ENCODE measurements at places on chromosomes 5 and 9.
A peak's percentile ranks its signal among the peaks of the same experiment; 100 is the strongest.

GRCh38 chr5:14738050-14738449, 73.5 kb downstream of the OTULIN start:
- no peak for DNase-seq

- no peak for DNase-seq
Observed at GRCh38 chr9:122065923-122066629, 27.0 kb downstream of the TTLL11 start.

DNA sequence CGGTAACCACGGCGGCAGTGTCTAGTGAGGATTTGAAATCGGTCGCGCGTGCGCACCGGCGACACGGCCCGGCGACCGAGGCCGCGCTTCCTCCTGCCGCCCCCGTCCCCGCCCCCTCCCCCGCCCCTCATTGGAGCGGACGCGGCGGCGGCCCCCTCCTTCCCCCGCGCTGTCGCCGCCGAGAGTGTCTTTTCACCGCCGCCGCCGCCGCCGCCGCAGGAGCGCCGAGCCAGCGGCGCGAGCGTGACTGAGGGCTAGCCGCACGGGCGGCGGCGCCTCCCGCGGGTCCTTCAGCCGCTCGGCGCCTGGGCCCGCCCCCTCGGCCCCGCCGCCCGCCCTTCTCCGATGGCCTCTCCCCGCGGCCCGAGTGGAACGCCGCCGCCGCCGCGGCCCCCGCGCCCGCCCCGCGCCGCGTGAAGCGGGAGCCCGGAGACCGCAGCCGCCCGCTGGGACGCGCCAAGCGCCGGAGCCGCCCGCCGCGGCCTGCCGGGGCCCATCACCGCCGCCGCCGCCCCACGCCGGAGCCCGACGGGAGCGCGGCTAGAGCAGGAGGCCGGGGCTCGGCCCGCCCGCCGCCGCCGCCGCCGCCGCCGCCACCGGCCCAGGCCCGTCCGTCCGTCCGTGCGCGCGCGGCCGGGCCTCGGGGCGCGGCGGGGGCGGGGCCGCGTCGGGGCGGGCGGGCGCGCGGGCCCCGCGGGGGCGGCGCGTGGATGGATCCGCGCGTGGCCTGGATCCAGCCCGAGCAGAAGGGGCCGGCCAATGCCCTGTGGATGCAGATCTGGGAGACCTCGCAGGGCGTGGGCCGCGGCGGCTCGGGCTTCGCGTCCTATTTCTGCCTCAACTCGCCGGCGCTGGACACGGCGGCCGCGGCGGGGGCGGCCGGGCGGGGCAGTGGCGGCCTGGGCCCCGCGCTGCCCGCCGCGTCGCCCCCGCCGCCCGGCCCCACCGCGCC, at the start of gene TENT4A:
TSS of gene TENT4A (plus strand) at position 159 of the 952 bp plus-strand sequence. CDS start at position 711, 552 bp downstream.
- DNase-seq = peak; percentile 52

DNA sequence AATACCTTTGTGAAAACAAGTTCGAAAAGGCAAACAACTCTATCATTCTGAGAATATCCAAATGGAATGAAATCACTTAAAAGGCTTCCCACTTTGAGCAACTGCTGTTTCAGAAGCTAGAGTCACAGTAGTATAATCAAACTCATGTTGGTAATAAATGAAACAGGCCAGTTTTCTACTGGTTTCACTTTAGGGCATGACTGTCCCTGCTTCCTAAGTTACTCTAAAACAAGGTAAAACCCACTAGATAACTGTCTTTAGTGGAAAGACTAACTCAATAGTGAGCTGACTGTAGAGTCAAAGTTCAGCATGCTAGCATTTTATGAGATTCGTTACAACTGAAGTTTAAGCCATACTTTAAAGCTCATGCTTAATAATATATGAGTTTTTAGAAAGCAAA, 6.0 kb downstream of the CDC26 start:
- DNase-seq = no peak

DNA sequence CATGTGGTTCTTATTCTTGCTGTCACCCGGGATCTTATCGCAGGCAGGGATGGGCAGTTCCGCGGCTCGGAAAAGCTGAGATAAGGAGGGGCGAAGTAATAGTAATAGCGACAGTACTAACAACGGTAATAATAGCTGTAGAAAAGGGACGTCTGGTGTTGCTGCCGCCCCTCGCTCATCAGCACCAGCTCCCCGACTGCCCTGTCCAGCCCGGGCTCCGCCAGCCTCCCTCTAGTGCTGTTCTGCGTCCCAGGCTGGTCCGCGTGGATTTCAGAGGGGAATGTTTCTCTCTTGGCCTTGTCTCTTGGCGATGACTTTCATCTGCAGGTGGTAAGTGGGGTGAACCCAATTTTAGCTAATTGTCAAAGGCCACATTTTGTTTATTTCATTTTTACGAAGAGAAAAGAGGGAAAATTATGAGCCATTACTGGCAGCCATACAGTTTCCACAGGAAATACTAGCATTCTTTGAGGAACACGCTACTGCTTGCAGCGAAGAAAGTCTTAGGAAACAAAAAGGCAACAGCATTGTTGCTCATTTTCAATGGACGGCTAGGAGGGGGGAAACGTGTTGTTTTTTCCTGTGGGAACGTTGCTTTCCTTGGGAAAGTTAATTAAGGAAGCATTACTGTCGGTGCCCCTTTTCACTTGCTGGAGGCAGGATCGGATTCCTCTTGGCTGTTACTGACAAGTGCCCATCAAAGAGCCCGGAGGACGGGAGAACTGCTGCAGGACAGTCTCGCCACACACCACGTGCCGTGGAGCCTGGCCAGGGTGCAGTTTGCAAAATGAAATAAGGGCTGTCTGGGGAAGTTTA, 762 bp downstream of the SNCAIP start:
- peak; percentile 73 for DNase-seq
